Inflammatory macrophage treated with lipopolysaccharide for 4 hours (primary cell): ENCODE measurements at places on chromosomes 3 and 15.

DNA sequence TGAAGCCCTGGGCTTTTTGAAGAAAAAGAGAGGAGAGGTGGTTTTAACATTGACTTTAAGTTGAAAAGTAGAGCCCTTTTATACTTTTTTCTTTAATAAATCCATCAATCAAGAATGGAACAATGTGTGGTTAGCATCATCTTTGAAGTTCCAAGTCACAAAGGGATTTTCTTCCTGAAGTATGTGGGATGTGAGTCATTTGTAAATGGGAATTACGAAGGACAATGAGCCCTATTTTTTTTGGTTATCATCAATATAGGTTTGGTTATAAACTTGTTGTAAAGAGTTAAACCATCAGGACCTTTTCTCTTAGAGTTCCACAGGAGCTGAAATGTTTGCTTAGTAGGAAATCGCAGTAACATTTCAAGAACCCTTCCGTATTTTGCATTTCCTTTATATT is 38.3 kb downstream of the PIK3CA start:
- no peak for DNase-seq

GRCh38 chr3:88433568-88433967 is 283.8 kb downstream of the C3orf38 start:
- DNase-seq = no peak

GRCh38 chr3:122234117-122234516 is 50.6 kb downstream of the CASR start:
- peak; percentile 30 for DNase-seq

GRCh38 chr3:43892526-43892925 is 201.8 kb downstream of the ABHD5 start:
- no peak for DNase-seq

DNA sequence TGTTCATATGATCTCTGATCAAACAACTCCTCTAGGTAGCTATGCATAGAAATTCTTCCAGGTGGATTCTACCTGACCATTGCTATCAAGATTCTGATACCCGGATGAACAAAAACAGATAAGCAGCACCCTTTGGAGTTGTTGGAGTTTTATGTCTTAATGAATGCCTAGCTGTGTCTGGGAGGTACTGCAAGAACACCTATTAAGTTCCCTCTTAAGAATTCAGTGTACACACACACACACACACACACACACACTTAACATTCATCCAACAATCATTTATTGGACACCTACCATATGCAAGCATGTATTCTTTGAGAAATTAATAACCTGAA is 58.1 kb upstream of the FNDC3B start:
- DNase-seq = no peak

DNA sequence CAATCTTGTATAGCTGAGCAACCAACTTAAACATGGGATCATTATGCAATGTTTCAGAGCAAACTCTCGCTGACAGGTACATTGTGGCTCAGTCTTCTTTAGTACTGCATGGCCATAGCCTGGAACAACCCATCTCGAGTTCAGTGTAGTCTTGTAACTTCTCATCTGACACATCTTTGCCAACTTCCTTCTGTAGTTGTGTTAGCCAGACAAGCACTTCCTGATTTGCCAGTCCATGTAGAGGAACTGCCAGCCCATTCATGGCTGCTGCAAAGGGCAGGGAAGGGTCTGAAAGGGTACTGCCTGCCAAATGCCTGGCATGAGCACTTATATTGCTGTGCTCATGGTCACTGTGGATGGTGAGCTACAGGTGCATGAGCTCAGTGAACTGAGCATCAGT is 49.2 kb upstream of the CCDC54 start:
- no peak for DNase-seq

DNA sequence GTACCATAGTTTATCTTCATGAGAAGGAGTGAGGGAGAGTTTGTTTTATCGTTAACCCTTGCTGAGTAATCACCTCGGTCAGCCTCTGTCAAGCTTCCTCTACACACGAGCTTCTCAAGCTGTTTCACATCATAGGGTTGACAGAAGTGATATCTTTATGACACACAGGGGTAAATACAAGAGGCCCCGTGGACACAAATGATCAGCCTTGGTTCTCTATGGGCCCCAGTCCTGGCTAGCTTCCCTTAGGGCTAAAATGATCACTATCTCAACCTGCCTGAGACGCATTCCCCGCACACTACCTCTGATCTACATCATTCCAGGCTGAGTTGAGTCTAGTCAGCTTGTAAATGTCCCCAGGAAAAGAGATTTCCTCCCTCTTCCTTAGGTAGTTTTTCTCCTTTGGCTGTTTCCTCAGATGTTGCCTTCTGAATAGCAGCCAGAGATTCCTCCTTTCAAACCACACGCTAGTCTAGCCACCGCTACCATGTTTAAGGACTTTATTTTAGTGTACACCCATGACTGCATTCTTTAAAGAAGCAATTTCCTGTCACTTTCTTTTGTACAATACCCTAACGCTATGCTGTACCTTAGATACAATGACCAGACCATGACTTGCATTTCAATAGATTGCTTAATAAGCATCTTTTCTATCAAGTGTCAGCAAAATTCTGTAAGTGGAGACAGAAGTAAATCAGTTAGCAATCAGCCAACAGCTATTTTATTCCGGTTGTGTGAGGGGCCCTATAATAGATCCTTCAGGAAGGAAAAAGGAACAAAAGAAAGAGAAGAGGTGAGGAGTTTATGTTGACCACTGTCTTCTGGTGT is 35.1 kb upstream of the PPARG start:
- DNase-seq = no peak

DNA sequence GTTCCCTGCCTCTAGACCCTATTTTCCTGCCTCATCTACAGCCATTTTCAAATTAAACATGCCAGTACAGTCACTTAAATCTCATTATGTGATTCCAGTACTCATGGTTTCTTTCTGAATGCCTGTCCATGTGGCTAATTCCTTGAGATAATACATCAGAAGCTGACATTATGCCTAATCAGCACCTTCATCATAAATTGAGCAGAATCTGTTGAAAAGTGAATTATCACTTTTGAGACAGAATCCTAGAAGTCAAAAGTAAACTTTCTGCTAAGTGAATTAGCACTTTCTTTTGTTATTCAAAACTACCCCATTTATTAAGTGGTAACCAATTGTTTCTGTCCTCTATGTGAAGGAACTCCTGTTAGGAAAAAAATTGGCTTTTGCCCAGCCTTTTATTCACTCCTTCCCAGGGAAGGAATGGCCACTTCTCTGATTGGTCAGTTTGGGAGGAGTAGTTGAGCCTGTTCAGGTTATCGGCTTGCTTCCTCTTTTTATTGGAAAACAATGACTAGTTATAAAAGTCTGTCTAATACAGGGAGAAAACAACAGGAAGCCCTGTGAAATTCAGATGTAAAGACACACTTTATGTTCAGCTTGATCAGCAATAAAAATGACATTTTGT is 40.5 kb downstream of the OSTN start:
- DNase-seq = peak; percentile 21

- no peak for DNase-seq
These were observed 312.4 kb upstream of the KCNMB2 start for GRCh38 chr3:178223876-178224275.

- DNase-seq = peak; percentile 70
These were observed at the start of gene ACAD11 for GRCh38 chr3:132659365-132660051. TSS of gene ACAD11 (minus strand) at chr3:132659809. CDS start at chr3:132659751, 58 bp downstream.

DNA sequence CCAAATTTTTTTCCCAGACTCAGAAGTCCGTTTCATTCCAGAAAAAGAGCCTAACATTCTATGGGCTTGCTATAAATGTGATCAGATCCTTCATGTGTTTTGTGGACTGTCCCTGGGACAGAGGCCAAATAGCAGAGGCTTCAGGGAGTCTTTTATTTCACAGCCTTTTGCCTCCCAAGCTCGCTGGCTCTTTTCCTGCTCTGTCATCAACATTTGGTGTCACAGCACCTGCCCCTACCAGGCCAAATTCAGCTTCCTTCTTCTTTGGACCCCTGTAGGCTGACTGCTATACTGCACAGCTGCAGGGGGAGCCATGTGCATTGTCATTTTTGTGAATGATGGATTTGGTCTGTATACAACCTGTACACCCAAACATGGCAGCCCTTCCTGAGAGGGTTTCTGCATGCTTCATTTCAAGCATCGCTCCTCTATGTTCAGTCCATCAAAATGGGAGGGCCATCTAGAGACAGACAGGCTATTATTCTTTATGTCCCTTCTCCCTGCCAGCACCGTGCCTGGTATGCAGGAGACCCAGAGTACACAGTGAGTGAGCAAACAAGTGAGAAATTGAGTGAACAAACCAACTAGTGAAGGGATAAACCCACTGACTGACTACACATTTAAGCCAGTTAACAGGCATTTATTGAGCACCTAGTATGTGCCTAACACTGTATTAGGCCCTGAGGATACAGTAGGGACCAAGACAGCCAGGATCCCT is 17.9 kb upstream of the RPP14 start:
- DNase-seq = no peak

- no peak for DNase-seq
These were observed 70.5 kb downstream of the GABRB3 start for GRCh38 chr15:26702381-26702780.

DNA sequence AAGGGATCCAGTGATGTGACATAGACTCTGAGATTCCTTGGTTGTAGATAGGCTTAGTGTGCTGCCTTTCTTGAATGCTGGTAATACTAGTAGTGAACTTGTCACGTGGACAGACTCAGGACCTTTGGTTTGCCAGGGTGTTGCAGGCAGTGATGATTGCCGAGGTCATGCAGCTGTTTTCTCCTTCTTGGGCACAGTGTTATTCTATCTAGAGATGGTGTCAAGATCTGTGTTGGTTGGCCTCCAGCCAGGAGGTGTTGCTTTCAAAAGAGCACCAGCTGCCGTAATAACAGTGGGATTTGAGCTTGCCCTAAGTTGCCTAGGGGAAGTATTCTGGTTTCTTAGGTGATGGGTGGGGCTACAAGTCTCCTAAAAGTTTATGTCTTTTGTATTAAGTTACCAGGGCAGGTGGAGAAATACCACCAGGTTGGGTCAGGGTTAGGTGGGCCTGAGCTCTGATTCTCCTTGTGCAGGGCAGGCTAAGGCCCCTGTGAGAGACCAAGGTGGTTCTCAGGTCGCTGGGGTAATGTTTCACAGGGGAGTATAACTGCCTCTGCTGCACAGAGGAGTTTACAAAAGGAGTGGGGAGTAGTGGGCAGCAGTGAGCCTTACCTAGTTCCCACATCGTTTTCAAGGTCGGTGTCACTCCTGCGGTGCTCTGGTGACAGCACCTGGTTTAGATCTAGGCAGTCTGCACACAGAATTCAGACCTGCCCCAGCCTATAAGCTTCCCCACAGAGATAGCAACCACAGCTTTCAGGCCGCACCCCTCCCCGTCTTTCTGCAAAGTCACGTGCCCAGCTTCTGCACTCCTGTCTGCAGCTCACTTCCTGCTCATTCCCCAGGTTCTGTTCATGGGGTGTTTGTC is 350.3 kb downstream of the DOCK3 start:
- no peak for DNase-seq

- DNase-seq = peak; percentile 73
These were observed 91.1 kb upstream of the MITF start for GRCh38 chr3:69648126-69648525.

DNA sequence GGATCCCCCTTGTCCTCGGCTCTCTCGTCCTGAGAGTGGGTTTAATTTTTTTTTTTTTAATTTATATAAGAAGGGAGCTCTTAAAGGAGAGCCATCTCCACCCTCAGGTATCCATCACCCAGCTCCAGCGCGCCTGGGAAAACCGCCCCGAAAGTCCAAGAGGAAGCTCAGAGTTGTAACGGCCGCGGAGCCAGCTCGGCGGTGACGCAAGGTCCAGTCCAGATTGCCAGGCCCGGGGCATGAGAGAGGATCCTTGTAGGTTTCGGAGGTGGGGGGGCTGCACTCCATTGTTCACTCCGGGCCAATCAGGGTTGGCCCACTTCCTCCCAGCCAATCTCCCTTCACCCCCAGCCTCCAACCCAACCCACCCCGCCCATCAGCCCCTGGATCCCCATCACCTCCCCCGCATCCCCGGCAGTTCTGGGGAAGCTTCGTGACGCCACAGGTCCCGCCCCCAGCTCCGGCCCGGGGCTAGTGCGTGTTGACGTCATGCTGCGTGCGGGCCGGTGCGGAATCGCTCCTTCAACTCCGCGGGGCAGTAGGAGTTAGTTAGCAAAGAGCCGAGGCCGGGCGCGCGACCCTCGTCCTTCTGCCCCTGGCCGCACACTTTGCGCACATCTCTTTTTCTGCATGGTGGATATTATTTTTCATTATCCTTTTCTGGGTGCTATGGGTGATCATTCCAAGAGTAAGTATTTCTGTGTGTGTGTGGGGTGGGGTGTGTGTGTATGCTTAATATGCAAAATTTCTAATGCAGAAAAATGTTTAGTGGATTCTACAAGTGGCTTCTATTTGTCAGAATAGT is at the start of gene ISL2:
TSS of gene ISL2 (plus strand) at position 520 of the 805 bp plus-strand sequence. CDS start at position 631, 111 bp downstream.
- peak; percentile 85 for DNase-seq

DNA sequence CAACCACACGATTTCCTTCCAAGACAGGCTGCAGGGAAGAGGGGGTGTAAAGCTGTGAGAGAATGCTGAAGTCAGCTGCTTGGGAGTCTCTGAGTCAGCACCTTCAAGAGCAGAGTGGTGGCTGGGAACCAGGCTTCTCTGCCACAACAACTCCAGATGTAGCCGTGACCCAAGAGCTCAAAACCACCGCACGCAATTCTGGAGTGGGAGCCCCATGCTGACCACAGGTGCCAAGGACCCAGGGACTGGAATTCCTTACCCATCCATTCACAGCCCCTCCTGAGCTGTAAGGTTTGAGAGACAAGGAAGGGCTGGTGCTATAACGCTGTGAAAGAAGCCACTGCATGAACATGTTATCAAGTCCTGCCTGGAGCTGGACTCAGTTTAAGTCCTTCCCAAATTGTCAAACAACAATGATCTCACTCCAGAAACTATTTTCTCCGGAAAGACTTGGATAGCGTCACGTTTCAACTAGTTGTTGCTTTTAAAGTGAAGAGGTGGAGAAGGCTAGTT is 61.4 kb downstream of the UMPS start:
- DNase-seq = peak; percentile 11

DNA sequence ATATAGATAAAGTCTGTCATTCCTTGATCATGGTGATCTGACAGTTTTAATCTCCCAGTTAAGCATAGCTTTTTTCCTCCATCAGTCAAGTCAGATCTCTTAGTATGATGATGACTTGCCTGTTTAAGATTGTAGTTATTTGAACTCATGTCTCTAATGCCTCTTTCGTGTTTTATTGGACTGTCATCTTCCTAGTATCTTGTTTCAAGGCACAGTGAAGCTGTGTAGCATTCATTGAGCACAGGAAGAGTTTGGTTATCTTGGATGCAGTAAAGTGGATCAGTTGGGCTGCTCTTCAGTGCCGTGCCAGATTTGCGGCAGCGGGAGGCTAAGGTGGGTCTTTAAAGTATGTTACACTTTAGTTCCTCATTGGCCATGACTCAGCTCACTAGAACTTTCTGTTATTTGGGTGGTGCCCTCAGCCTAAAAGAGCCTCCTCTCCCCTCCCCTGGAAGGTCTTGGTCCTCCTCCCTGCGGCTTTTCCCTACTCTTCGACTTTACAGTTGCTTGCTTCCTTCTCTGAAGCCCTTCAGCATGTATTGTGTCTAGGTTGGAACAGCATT is 45.7 kb upstream of the SKOR1 start:
- DNase-seq = peak; percentile 27
